NCI-H510A (cell line): ENCODE measurements at places on chromosomes 2 and 18.
A peak's percentile ranks its signal among the peaks of the same experiment; 100 is the strongest.

- no peak for DNase-seq
These were observed 116.2 kb downstream of the MSH2 start for GRCh38 chr2:47519147-47519537.

GRCh38 chr2:191287820-191288219 lies 42.6 kb downstream of the MYO1B start:
- no peak for DNase-seq

DNA sequence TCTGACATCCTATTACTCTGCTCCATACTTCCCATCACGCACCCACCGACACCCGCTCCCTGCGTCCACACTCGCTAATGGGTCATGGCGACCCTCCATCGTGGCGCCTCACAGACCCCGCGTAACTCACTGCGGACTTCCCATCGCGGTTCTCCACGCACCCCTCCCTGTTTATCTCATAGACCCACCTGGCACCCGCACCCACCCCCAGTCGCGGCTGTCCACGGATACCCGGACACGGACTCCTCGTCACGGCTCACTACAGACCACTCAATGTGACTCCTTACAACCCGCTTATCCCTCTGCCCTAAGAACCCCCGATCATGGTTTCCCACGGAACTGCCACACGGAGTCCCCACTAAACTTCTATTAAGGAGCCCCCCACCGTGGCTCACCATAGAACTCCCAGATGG lies 458 bp downstream of the CXXC1 start:
- peak; percentile 5 for DNase-seq

- no peak for DNase-seq
These were observed 308.6 kb upstream of the TNP1 start for GRCh38 chr2:217168496-217168895.

DNA sequence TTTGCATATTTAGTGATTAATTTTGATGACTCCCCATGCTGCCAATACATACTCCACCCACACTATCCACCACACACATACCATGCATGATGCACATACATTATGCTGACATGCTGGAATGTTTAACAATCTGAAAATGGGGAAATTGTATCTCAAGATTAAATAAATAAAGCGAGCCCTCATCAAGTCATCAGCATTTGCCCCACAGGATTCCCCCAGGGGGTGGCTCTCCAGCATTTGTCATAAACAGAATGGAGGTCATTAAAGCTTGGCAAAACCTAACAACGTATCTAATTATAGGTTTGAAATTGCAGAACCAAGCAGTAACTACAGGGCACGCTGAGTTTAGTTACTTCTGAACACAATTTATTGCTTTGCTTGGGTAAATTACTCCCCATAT lies 141.2 kb upstream of the TACR1 start:
- DNase-seq, result no peak

DNA sequence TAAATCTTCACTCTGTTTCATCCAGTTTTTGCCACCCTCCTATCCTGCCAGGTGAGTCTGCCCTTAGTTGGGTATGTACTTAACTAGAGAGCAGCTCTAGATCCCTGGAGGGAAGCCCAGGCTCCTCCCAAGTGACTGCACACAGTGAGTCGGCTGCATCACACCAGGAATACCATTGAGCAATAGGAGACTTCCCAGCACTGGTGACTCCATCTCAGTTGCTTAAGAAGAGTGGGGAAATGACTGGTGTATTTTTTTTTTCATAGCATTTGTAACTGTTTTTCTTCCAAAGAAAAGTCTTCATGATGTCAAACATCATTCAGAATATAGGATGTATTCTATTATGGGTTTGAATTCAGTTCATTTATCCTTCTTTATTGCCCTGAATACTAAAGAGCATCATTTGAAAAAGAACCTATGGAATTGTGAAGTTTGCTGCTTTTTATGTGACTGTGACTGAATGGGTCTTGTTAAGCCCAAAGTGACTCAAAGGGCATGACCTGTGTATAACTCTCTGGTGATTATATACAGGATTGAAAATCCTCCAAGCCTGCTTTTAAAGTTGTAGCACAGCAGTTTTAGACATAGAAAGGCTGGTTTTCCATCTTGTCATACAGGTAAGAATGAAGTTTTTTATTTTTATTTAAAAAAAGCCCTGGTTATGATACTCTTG lies 84.3 kb downstream of the MAP3K20 start:
- DNase-seq, result no peak

DNA sequence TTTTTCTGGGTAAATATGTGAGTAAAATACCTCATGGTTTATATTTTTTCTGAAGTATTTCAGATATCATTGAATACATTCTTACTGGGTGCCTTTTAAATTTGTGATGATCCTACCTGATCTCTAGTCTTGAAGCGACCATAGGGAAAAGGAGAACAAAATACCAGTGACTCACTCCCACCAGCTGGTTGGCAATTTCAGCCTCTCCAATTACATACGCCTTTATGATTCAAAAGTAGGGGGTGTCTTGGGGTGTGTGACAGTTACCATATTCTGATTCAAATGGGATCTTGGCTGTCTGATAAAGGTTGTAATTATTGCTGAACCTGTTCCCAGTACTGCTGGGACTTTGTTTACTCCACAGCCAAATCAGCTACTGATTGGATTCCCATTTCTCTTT lies 175.9 kb upstream of the NXPH2 start:
- no peak for DNase-seq

- DNase-seq, result no peak
These were observed 415.7 kb upstream of the TCF4 start for GRCh38 chr18:56003720-56004088.

DNA sequence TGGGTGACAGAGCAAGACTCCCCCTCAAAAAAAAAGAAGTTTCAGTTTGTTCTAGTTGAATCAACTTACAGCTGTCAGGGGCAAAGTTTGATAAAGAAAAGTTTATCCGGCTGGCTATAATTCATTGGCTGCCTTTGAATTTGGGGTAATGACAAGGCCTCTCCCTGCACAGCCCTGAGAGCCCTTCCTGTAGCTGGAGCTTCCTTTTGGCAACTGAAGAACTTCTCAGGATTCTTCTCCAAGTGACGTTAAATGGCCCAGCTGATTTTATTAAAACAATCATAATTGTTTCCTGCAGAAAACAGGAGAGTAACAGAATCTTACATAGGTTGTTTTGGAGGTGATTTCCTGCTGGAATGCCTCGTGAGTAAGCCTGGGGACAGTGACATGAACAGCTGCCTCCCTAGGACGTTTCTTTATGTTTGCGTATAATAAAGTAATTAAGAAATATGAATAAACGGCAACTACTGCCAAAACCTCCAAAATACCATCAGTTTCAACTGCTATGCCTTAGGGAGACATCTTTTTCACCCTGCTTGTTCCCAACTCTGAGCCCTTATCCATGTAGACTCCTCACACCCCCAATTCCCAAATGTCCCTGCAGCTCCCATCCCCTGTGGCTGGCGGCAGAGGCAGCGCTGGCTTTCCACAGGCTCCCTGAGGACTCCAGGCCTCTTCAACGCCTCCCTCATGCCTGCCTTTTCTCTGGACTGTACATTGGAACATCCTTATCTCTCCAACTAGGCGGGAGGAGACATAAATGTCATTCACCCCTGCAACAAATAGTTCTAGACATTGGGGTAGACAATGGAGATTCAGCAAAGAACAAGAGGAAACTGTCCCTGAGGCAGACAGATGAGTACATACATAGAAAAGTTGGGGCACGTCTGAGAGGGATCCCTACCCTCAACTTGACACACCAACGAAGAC lies 59.2 kb upstream of the FZD7 start:
- no peak for DNase-seq

- DNase-seq, result no peak
These were observed 154.3 kb upstream of the LTBP1 start for GRCh38 chr2:32792416-32792815.

DNA sequence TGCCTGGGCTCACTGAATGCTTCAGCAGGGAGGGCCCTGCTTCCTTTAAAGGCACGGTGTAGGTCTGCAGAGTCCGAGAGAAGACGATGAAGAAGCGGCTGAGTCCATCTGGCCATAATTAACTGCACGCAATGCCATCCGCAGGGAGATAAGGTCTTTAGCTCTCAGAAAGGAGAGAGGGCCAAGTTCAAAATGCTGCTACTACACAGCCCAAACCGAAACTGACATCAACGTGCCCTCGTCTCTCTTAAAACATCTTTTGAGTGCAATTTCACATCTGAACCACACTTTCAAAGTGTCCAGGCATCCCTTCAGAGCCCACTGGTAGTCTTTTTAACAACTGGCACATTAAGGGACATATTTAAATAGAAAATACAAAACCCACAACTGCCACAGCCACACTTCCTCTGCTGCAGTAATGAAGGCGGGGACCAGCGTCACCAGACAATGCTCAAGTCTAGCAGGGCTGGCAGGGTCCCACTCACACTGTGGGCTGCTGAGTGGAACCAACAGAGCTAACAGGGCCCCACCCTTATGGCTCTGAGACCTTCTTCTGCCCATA lies 35.8 kb downstream of the ST3GAL5 start:
- DNase-seq, result no peak
